ENCODE measurements at places on chromosomes 6 and 20. TPM values are rescaled to one million over a fixed set of nuclear protein-coding genes. Genes with fewer than 3 reads are reported as not detected.

GFRA4 gene
- total RNA-seq = not detected

PRSS35 gene
- total RNA-seq = 0.76 TPM

PCED1A gene
- 43.1 TPM for total RNA-seq

FAM83C gene
- total RNA-seq = not detected

RPS6KA2 gene
- total RNA-seq = 103 TPM

GTF3C6 gene
- 42.7 TPM for total RNA-seq

TNF gene
- not detected for total RNA-seq

FERMT1 gene
- 4.0 TPM for total RNA-seq

Measured in dorsolateral prefrontal cortex (tissue), 122 donors.